ENCODE measurements at places on chromosomes 2 and 18.

DNA sequence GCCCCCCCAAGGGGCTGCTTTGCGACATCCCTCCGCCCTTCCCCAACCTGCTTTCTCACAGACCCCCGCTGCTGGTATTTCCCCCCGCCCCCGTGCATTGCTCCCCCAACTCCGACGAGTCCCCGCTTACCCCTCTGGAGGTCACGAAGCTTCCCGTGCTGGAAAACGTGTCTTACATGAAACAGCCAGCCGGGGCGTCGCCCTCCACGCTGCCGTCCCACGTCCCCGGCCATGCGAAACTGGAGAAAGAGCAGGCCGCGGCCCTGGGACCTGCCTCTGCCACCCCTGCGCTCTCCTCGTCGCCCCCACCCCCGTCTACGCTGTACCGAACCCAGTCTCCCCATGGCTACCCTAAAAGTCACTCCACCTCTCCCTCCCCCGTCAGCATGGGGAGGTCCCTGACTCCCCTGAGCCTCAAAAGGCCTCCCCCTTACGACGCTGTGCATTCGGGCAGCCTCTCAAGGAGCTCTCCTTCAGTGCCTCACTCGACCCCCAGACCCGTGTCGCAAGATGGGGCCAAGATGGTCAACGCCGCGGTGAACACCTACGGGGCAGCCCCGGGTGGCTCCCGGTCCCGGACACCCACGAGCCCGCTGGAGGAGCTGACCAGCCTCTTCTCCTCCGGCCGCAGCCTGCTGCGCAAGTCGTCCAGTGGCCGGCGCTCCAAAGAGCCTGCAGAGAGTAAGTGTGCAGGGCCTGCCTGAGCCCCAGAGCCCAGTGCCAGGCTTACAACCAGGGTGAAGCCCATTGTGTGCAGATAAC is 183.0 kb downstream of the NYAP2 start:
- no peak for DNase-seq

- DNase-seq, result no peak
Measured at GRCh38 chr2:41621095-41621494, 426.7 kb upstream of the PKDCC start.

GRCh38 chr2:216769626-216770025 is 74.3 kb upstream of the IGFBP5 start:
- no peak for DNase-seq

GRCh38 chr2:111062417-111062816 is 58.3 kb upstream of the BCL2L11 start:
- DNase-seq, result no peak

DNA sequence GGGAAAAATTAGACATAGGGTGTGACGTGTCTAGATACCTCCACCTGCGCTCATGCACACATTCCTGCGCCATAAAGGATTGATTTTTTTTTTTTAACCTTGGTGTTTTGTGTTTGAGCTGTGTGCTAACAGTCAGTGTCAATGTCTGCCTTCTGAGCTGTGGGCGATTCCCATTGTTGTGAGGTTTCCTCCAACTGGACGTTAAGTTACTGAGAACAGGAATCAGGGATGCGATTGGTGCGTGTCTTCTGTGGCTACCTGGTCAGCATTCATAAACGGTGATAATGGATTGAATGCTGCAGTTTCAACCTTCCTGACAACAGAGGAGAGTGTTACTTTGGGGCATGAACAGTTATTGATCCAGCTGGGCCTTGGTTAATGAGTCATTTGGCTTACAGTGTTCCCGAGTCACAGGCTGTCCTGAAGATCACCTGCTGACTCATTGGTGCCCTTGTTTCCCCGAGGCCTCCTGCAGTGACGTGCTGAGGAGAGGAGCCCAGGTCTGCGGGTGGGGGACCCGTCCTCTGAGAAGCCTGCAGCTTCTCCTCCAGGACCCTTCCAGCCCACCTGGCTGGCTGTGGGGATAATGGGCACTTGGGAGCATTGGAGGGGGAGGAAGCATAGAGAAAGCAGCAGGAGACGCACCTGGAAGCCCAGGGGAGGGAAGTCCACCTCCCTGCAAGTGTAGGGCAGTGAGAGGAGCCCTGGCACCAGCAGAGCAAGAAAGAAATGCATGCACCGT is 25.8 kb upstream of the CABYR start:
- DNase-seq, result no peak

DNA sequence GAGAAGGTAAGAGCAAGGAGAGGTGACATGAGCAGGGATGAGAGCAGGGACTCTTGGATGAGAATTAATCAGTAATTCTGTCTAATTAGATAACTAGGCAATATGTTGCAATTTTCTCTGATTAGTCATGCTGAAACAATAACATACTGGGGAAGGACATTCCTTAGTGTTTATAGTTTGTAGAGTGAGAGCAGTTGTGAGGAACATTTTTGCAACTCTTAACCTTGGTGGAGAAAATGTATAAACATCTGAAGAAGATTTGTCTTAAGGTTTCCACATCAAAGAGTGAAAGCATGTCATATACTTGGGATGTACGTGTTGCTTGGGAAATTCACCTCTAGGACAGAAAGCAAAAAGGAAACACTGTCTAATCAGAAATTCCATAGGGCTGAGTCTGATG is 955.4 kb upstream of the FANCL start:
- DNase-seq, result no peak

DNA sequence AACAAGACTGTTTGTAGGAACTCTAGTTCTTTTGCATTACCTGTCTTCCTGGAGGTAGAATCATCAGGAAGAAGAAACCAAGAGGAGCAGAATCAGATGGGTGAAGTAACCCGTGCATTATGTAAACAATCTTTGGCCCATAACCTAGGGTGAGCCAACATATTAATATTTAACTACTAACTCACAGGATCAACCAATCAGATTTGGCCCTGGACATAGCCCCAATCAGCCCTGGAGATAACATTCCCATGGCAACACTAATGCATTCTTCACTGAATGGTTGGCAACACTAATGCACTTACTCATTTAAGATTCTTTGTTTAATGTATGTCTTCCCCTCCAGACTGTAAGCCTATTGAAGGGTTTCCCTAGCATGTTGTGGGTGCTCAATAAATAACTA is 72.0 kb upstream of the CTAGE1 start:
- DNase-seq, result no peak

- no peak for DNase-seq
Measured at GRCh38 chr2:201600906-201601305, 42.4 kb downstream of the TMEM237 start.

DNA sequence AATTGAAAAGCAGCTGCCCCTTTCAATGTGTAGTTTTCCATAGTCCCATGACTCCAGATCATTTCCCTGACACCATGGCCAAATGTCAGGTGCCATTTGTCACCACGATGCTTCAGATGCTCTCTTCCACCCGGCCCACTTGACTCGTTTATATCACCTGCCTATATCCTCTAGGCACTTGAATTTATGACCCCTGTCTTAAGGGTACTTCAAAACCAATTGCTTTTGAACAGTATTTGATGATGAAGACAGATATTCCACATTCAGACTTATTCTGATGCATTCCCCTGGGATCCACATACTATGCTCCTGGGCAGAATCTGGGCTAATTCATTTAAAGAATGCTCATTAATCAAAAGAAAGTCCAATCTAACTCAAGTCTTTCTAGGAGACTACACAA is 16.9 kb upstream of the RHBDD1 start:
- DNase-seq, result peak; percentile 1

DNA sequence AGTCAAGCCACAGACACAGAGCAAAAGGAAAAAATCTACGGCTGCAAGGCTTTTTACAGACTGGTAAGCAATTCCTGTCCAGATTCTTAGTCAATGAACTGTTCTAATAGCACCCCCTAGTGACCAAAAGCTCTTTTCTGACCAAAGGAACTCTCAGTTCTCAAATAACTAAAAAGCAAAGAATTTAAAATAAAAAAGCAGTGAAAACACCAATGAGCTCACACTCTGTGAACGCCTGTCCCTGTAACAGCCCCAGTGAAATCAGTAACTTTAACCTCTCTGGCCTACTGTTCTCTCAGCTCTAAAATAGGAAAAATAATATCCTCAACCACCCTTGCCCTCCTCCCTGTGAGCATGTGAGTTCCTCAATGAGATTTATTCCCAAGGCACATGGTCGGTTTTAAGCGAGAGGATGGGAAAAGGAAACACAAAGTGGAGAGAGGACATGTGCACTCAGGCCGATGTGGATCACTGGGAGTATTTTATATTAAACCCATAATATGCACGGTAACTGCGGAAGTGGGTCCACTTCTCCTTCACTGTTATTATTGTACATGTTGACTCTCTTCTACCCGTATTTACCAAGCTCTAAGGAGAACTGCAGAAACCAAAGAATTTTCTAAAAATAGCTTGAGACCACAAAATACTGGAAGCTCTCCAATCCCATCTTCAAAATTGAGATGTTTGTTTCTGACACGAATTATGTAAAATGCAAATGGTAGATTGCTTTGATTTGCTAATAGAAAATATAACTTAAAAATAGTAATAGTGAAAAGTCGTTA is 128.5 kb downstream of the STK39 start:
- DNase-seq, result peak; percentile 36

GRCh38 chr2:156311976-156312375 is 20.5 kb downstream of the NR4A2 start:
- no peak for DNase-seq
